ENCODE measurements at places on chromosomes 16 and 17.

- DNase-seq = no peak
Measured at GRCh38 chr17:74031316-74032090, 172.0 kb upstream of the RPL38 start.

DNA sequence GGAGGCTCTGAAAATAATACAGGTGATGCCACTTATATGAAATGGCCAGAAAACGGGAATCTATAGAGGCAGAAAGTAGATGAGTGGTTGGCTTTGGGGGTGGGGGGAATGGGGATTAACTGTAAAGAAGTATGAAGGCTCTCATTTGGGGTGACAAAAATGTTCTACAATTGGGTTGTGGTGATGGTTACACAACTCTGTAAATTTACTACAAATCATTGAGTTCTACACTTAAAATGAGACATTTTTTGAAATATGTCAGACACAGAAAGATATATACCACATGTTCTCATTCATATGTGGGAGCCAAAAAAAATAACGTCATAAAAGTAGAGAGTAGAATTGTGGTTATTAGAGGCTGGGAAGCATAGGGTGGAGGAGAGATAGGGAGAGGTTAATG lies 25.7 kb downstream of the ARHGAP17 start:
- no peak for DNase-seq

- DNase-seq = no peak
Measured at GRCh38 chr17:57739402-57740234, 5.5 kb downstream of the CCDC182 start.

- no peak for DNase-seq
Measured at GRCh38 chr17:21218101-21218500, 4.1 kb upstream of the TMEM11 start.

DNA sequence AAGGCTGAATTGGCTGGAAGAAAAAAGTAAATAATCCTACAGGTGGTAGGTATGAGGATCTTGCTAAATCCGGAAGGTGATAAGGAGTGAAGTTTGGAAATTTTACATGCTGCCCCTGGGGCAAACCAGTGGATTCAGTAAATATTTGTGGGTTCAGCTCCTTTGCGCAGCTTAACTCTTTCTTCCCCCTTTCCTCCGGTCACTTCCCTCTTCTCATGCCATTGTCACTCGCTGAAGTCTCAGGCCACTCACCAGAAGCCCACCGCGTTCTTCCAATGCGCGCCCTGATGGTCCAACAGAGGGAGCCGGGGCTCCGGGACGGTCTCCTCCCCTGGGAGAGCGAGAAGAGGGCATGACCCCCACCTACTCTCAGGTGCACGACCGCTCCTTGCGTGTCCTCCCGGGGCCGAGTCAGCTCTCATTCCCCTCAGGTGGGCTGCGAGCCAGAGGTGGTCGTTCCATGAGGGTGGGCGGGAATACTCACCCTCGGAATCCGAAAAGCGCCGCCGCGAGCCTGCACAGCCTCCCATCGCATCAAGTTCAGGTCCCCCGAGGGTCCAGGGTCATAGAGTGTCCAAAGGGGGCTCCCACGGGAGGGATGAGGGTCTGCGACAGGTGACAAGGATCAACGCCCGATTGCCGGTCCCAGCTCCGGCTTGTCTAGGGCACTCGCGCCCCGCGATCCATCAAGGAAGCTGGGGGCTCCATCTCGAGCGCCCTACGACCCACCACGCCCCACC lies 474 bp downstream of the CLN3 start:
- DNase-seq = no peak

GRCh38 chr17:29569245-29569950 lies 897 bp downstream of the TP53I13 start:
- DNase-seq = no peak

GRCh38 chr16:73058616-73059409 lies 10.9 kb upstream of the ZFHX3 start:
- no peak for DNase-seq

All from GM12892 (cell line).